Epithelial cell of umbilical artery (primary cell): ENCODE measurements at places on chromosomes 2 and 18. TPM values are rescaled to one million over a fixed set of nuclear protein-coding genes. Genes with fewer than 3 reads are reported as not detected.

The CCDC178 gene
- total RNA-seq, result 0.65 and 1.2 TPM in 2 replicates

The TMEM237 gene
- 27.3 and 33.6 TPM in 2 replicates for total RNA-seq

The COL4A4 gene
- not detected in 2 replicates for total RNA-seq

The CD8B2 gene
- not detected in 2 replicates for total RNA-seq

The CDH2 gene
- total RNA-seq, result 74.1 and 135 TPM in 2 replicates

The FAM237A gene
- not detected in 2 replicates for total RNA-seq

The ANO7 gene
- total RNA-seq, result 0.15 and 0.65 TPM in 2 replicates

The SDC1 gene
- 0.97 and 1.1 TPM in 2 replicates for total RNA-seq

The CIB4 gene
- not detected in 2 replicates for total RNA-seq

The APOB gene
- total RNA-seq, result 0.30 and 0.32 TPM in 2 replicates

The SATB2 gene
- total RNA-seq, result under 0.01 and 0.32 TPM in 2 replicates

The ARHGAP15 gene
- not detected in 2 replicates for total RNA-seq

The PRKAG3 gene
- not detected in 2 replicates for total RNA-seq

The ATP5F1A gene
- 986 and 1,088 TPM in 2 replicates for total RNA-seq

The GALNT14 gene
- total RNA-seq, result 1.4 and 2.6 TPM in 2 replicates

The ATP8B1 gene
- 58.8 and 78.7 TPM in 2 replicates for total RNA-seq

The CHPF gene
- total RNA-seq, result 0.97 and 5.5 TPM in 2 replicates

The SMPD4 gene
- total RNA-seq, result 10.9 and 13.6 TPM in 2 replicates

The TCF23 gene
- total RNA-seq, result not detected in 2 replicates

The TMEM87B gene
- total RNA-seq, result 27.6 and 48.3 TPM in 2 replicates

The OTOS gene
- not detected in 2 replicates for total RNA-seq

The RNF152 gene
- total RNA-seq, result 13.2 and 18.8 TPM in 2 replicates

The CNGA3 gene
- total RNA-seq, result not detected in 2 replicates

The POTEF gene
- under 0.01 TPM in 1 of 2 replicates, not detected in the other for total RNA-seq

The PPP1R1C gene
- total RNA-seq, result 0.32 TPM in 1 of 2 replicates, not detected in the other

The SNORC gene
- under 0.01 and 0.46 TPM in 2 replicates for total RNA-seq

The GAREM1 gene
- 0.15 and 0.32 TPM in 2 replicates for total RNA-seq

The BCL11A gene
- total RNA-seq, result under 0.01 TPM in 2 replicates

The SALL3 gene
- not detected in 2 replicates for total RNA-seq

The SKA1 gene
- 14.6 and 20.2 TPM in 2 replicates for total RNA-seq
